ENCODE measurements at places on chromosomes 11 and 22.

GRCh38 chr11:133981156-133981555 lies 24.4 kb upstream of the IGSF9B start:
- DNase-seq = no peak

DNA sequence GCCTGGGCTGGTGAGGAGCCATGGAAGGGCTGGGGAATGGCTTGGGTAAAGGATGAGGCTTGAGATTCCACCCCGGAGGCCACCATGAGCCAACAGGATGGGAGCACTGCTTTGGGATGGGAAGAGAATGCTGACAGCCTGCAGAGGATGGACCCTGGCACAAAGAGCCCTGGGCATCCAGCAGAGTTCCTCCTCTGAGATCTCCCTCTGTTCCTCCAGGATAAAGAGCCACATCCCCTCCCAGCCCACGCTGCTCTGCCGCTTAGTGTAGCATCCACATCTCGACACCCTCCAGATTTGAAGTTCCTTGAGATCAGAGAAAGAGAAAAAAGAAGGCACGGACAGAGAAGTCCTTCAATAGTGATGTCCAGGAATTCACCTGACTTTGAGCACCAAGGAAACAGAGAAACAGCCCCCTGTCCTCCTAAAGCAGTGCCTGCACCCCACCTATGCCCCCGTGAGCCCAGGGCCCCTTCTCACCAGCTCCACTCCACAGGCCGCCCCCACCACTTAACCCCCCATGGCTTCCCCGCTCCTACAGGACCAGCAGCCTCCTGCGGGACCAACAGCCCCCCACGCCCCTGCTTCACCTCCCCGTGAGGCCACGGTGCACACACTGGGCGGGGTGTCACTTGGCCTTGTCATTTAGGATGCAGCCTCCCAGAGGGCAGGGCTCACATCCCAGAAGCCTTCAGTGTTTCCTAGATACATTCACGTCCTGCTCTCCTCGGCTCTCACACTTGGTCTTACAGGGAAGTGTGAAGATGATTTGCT lies 180.5 kb downstream of the SHANK2 start:
- no peak for DNase-seq

DNA sequence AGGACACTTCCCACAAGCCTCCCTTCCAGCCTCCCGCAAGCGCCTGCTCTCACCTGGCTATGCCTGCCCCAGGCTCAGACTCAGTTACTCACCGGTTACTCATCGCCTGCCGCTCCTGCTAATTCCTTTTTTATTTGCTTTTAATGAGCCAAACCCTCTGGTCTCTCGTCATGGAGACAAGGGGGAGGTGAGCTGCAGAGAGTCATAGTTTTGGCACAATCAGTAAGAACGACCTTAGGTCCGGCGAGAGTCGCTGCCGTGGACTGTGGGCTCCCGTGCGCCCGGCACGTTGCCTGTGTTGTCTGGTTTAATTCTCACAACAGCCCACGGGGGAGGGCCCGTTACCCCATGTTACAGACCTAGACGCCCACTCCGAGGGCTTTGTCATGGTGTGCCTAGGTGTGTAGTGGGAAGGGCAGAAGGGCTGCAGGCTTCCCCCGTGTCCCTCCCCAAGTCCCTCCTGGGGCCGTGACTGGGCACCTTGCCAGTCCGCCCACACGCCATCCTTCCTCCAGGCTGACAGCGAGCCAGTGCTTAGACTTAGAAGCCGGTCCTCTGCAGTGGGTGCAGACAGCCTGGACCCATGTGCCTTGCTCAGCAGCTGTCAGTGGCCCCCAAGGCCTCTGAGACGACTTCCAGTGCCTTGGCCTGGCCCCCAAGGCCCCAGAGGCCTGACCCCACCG lies 42.2 kb downstream of the WNT7B start:
- DNase-seq = no peak

- no peak for DNase-seq
These were observed 145.3 kb downstream of the CRYBB2 start for GRCh38 chr22:25364736-25365241.

- DNase-seq = no peak
These were observed 53.3 kb downstream of the WNT11 start for GRCh38 chr11:76152741-76153570.

- DNase-seq = no peak
These were observed 221.4 kb downstream of the TENM4 start for GRCh38 chr11:79219186-79220045.

- no peak for DNase-seq
These were observed 41.9 kb downstream of the SVIP start for GRCh38 chr11:22787551-22788162.

- DNase-seq = no peak
These were observed 128.1 kb downstream of the FANCF start for GRCh38 chr11:22497474-22497873.

GRCh38 chr22:17120711-17121232 lies 388 bp downstream of the TMEM121B start:
- DNase-seq = no peak

DNA sequence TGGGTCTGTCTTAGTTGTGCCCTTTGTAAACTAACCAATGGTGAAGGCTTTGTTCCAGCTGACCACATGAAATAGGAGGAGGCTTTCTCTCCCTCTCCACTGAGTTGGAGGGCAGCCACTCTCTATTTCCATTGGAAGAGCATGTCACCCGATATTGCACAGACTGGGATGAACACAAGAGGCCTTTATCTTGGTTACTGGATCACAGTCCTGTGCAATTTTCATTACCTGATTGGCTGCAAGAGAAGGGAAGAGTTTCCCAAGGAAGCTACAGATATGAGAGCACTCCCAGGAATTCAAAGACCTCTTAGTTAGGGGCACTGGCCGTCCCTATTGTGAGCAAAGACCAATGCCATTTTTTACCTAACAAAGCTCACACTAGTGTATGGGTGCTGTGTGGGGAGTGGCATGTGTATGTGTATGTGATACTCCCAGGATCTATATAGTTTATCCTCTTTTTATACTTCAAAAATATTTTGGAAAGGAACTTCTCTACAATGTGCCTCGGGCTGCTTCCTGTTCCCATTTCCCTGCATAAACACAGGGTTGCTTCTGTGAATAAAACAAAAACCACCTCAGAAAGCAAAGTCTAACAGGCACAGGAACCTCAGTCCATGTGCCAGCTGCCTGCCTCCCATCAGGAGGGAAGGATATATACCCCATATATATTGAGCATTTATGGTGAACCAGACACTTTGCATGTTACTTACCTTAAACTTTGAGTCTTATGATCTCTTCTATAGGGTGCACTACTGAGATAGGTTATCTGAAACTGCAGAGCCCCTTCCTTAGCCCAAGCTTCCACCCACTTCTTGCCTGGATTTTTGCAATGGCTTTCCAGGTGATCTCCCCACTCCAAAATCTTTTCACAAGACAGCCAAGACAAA lies 126.5 kb downstream of the RASSF10 start:
- no peak for DNase-seq

GRCh38 chr11:9787981-9788521 lies 124.2 kb downstream of the SWAP70 start:
- DNase-seq = no peak

GRCh38 chr22:32618441-32619140 lies 144.0 kb downstream of the FBXO7 start:
- no peak for DNase-seq

DNA sequence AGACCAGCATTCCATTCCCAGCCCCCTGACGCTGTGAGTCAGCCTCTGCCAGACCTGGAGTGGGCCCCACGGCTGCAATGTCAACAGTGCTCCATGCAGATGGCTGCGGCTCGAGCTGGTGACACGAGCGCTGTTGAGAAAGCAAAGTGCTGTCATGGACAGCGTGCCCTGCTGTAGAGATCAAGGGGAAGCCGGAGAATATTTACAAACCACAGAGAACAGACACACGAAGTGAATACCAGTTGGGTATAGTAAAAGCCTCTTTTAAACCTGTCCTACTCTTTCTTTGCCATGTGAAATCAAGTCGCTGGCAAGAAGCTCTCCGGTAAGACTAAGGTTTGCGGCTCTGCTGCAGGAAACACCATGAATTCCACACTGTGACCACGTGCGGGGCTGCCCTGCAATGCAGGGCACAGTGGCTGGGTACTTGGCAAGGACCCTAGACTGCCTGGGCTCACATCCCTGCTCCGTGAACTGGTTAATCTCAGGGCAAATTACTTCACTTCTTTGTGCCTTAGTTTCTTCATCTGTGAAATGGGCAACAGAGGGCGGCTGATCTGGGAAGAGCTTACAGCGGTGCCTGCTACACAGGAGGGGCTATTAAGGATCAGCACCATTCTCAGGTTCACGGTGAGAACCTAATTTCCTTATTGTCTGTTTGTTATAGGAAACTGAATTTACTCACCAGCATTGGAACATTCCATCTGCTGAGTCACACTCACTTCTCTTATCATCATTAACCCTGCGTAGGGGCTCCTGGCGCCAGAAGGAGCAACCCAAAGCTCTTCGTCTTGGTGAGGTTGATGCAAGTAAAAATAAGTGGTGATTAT lies 27.8 kb upstream of the ELFN2 start:
- DNase-seq = no peak

- DNase-seq = peak; percentile 72
These were observed 28.8 kb downstream of the TBC1D22A start for GRCh38 chr22:46791201-46791731.

- DNase-seq = no peak
These were observed 112.9 kb upstream of the GRK3 start for GRCh38 chr22:25451480-25452114.

DNA sequence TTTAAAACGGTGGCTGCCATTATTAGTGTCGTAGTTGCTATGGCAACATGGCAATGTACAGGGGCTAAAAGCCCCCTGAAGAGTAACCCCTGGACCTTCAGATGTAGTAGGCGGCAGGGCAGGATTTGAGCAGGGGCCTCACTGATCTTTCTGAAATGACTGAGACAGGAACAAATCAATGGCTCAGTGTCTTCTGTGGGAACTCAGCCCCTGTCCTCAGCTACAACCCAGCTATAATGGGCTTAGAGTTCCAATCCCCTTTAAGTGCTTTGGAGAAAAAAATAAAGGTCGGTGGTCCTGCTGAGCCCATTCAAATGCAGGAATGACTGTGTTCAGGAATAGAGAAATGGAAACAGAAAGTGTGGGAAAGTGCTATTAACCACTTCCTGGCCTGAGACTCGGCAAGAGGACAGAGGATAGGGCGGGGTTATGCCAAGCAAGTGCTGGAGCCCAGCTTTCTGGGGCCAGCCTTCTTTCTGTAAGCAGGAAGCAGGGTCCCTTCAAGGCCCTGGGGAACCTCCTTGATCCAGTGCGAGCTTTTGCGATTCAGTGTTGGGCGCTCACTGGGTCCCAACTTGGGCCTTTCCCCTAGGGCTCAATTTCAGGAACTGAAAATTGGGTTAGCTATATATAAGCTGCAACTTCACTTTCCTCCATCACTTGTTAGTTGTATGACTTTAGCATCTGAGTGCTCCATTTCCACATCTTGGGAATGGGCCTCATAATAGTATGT lies 6.1 kb upstream of the CD82 start:
- DNase-seq = no peak

DNA sequence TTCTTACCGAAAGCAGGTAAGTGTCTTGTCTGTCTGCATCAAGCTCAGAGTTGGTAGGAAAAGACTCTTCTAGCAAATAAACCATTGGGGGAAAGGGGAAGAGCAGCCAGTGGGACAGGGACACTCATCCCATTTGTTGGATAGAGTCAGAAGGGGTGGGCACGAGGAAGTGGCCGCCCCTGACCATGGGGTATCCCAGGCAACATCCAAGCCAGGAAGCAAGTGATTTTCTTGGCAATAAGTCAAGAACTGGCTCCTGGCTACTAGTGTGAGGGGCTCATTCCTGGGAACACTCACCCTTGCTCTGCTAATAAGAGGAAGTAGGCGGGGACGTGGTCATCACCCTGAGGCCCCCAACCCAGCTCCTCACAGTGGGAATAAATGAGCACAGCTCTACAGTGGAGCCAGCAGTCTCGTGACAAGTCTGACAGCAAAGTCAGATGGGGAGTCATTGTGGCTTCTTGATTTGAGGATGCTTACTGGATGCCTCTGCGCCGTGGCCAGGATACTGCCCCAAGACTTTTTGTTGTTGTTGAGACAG lies 6.7 kb downstream of the SLC25A18 start:
- DNase-seq = no peak

DNA sequence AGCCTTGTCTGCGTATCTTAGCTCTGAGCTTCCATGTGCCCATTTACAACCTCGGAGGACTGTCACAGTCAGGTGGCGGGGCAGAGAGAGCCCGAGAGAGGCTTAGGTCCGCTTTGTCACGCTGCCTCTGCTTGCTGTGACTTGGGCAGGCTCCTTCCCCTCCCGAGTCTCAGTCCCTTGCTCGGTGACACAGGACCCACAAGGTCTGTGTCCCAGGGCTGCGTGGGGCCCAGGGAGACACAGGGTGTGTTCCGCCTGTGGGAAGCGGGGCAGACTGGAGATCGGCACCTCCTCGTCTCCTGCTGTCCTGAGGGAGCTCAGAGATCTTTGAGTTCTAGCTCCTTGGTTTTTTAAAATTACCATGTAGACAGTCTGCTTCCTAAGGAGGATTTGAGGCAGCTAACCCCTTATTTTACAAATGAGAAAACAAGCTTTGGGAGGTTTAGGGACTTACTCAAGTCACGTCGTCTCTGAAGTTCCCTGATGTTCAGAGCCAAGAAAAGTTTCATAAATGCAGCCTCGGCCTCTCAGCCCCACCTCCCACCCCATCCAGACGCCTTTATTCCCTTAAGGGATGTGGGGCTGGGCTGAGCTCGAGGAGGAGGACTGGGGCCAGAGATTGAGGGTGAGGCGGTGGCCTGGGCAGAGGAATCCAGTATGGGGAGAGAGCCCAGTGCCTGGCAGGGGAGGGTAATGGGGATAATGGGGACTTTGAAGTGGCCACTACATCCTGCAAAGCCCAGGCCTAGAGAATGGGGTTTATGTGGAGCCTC lies 103.6 kb downstream of the NECTIN1 start:
- no peak for DNase-seq

DNA sequence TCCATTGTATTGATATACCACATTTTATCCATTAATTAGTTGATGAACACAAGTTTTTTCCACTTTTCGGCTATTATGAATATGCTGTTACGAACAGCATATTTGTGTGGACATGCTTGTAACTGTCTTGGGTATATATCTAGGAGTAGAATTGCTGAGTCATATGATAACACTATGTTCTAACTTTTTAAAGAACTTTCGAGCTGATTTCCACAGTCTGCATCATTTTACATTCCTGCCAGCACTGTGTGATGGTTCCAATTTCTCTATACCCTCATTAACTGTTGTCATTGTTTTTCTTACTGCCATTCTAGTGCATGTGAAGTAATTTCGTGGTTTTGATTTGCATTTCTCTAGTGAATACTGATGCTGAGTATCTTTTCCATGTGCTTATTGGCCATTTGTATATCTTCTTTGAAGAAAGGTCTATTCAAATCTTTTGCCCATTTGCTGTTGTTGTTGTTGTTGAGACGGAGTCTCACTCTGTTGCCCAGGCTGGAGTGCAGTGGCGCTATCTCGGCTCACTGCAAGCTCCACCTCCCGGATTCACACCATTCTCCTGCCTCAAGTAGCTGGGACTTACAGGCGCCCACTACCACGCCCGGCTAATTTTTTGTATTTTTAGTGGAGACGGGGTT lies 7.4 kb upstream of the RCE1 start:
- no peak for DNase-seq

- no peak for DNase-seq
These were observed 198.9 kb upstream of the ZC3H12C start for GRCh38 chr11:109894242-109894641.
